Stimulated activated naive CD8-positive, alpha-beta T cell treated with anti-CD3 and anti-CD28 coated beads, Interleukin-15, Interleukin-2, amounts not matched to agents 100 U/mL and 50 U/mL, for 24 hours (primary cell): ENCODE measurements at places on chromosomes 1 and 21.

GRCh38 chr1:232655028-232655745 lies 25.3 kb upstream of the SIPA1L2 start:
- no peak for DNase-seq

- DNase-seq = no peak
Measured at GRCh38 chr1:172391976-172392375, 28.5 kb upstream of the C1orf105 start.

GRCh38 chr21:33362044-33362555 lies 37.3 kb downstream of the IFNAR1 start:
- no peak for DNase-seq

DNA sequence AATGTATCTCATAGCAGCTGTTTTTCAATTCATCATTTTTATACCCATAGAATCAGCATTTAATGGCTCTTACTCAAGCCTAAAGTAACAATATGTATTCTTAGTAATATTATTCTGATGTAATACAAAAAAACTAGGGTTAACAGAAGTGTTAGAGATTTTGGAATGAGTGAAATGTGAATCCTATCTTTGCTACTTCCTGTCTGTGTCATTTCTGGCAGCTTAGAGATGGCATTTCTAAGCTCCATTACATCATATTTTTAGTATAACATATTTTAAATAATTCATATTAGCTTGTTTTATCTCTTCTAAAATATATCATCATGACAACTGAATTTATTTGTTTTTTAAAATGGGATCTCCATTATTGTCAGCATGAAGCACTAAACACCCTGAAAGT lies 90.2 kb downstream of the LRRC7 start:
- no peak for DNase-seq

DNA sequence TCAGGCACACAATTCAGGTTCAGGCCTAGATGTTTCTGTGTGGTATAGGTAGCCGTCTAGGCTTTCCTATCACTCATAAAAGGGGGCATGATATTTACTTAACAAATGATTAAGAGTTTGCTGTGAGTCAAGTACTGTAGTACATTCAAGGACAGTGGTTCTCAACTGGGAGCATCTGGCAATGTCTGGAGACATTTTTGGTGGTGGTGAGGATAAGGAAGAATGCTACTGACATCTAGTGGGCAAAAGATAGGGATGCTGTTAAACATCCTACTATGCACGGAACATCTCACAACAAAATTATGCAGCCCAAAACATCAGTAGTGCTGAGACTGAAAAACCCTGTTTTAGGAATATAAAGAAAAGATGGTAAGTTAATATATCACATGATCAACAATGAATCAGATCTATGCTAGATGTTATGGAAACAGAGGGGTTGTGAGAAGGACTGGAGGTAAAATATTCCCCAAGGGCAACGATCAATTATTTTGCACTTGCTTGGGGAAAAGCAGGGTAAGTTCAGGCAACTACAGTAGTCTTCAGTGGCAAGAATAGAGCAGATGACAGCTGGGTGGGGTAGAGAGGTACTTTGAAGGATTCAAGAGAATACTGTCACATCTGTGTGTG lies 4.9 kb downstream of the DNTTIP2 start:
- DNase-seq = no peak

DNA sequence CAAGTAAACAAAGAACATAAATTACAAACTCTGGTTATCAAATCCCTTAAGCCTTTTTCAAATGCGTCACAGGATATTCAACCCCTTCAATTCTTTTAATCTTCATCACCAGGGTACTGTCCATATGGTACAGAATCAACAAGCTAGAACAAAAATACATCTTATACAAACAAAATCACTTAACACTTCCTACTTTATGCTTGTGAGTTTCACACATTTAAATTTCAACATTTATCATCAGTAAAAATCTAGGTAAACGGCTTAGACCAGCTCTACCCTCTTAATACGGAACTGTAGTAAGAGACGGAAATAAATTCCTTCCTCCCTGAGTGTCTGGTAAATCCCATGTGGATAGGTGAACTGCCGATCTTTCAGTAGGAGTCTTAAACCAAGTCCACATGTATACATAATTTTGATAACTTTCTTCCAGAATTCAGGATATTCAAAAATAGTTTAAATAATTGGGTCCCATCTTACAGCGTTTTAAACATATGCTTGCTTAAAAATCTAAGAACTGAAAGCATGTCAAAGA lies 1.0 kb downstream of the CCDC181 start:
- no peak for DNase-seq

DNA sequence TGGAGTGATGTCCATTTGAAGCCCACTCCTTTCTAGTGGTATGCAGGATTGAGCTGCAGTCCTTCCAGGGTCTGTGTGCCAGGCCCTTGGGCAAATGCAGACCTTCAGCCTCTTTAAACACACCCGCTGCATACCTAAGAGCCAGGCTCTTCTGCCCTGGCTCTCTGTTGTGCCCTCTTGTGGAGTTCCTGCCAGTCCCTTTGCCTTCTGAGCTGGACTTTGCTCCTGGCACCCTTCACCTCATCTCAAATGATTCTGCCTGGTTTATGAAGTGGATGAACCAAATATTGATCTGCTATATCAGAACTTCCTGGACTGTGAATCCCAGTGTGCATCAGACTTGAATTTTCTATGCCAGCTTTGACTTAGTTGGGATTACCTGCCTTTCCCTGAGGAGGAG lies 158.8 kb downstream of the URB2 start:
- no peak for DNase-seq

DNA sequence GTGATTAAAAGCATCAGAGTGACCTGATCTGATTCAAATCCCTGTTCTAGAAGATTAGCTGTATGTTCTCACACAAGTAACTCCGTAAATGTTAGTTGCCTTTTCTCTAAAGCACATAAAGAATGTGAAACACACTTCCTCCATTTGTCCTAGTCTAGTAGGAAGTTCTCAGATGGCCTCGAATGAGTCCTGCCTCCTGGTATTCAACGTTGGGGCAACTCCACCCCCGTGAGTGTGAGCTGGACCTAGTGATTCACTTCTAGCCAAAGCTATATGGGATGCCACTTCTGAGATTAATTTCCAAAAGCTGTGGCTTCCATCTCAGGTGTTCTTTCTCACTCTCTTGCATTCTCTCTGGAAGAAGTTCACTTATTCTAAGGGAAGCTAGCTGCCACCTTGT lies 267.6 kb downstream of the GPATCH2 start:
- DNase-seq = no peak

GRCh38 chr1:204250428-204251030 lies 36.7 kb upstream of the GOLT1A start:
- no peak for DNase-seq

DNA sequence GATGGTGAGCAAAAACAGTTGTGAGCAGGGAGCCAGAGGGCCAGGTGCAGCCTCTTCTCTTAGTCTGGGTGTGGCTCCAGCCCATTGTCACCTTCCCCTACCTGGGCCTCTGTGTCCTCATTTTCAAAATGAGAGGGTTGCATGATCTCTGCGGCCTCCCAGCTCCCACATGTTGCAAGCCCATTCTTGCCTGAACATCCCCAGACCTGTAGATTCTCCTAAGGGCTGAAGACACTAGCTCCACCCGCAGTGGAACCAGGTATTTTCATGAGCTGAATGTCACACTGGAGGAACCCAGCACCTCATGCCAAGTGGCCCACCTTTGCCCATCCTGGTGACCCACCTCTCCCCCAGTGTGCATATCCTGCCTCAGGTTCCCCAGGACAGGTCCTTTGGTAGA lies 12.3 kb downstream of the IKBKE start:
- no peak for DNase-seq
